Heart left ventricle (tissue), 16 donors: ENCODE measurements at places on chromosomes 5 and 9.
A peak's percentile ranks its signal among the peaks of the same experiment; 100 is the strongest.

GRCh38 chr9:94167376-94167890 lies 83.2 kb downstream of the PTPDC1 start:
- H3K27ac ChIP-seq, result peak overlapping the region; percentile 99
- no peak for DNase-seq
- H3K36me3 ChIP-seq, result no peaks in the 10 kb centered on the region
- peak overlapping the region; percentile 84 for H3K4me3 ChIP-seq

GRCh38 chr5:124176692-124177091 lies 569.7 kb downstream of the ZNF608 start:
- no peaks in the 10 kb centered on the region for H3K4me1 ChIP-seq
- H3K36me3 ChIP-seq, result no peaks in the 10 kb centered on the region
- DNase-seq, result peak; percentile 45
- H3K27ac ChIP-seq, result no peak overlapping the region
- no peaks in the 10 kb centered on the region for H3K27me3 ChIP-seq

DNA sequence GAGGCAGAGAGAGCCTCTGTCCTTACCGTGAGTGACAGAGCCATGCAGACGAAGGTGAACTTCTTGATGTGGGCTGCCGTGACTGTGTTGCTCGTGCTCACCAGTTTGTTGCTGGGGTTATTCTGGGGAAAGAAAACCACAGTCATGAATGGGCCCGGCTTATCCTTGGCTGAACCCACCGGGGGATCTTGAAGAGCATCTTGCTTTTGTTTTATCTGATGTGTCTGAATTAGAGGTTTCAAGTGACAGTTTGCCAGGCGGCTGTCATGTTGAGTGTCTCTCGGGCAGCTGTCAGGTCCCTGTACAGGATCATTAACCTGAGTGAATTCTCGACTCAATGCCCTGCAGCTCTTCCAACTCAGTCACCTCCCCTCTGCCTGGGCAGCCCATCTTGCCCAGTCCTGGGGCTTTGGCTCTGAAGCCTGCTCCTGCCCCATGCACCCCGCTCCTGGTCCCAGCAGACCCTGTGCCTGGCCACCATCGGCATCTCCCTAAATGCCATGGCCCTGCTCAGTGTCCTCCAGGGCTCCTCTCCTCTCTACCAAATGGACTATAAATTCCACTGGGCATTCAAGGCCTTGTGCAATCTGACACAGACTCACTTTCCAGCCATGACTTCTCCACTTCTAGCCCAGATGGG lies 77.4 kb downstream of the OTULIN start:
- H3K36me3 ChIP-seq, result peaks cover 79% of the 10 kb centered on the region
- no peak overlapping the region for H3K4me3 ChIP-seq
- H3K4me1 ChIP-seq, result peaks cover 39% of the 10 kb centered on the region
- DNase-seq, result no peak
- no peaks in the 10 kb centered on the region for H3K27me3 ChIP-seq

DNA sequence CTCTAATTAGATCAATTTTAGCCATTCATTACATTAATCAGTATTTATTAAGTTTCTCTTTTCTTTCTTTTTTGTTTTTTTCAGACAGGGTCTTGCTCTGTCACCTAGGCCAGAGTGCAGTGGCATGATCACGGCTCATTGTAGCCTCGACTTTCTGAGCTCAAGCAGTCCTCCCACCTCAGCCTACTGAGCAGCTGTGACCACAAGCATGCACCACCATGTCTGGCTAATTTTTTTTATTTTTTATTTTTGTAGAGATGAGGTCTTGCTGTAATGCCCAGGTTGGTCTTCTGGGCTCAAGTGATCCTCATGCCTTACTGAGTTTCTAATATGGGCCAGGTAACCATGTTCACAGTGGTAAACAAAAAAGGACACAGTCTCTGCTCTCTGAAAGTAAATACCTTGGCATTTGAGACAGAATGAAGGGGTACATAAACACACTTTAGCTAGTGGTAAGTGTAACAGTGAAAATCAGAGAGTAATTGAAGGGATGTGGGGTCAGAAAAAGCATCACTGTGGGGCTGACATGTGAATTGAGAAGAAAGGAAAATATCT lies 336.3 kb downstream of the ADGRV1 start:
- no peak overlapping the region for H3K4me3 ChIP-seq
- no peak for DNase-seq
- H3K4me1 ChIP-seq, result no peaks in the 10 kb centered on the region
- no peak overlapping the region for H3K27ac ChIP-seq
- H3K36me3 ChIP-seq, result no peaks in the 10 kb centered on the region

DNA sequence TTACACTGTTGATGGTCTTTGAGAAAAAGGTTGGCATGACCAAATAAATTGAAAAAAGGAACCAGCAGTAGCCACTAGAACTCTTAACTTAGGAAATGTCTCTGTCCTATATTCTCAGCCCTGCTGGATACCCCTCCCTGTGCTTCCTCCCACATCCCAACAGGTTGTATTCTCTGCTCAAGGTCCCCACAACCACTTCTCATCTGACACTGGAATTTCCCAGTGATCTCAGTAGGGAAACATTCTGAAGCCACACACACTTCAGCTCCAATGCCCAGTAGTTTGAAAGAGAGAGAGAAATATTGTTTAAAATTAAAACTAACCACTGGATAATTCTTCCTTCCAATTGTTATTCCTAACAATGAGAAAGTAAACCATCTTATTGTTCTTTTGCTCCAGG lies 30.0 kb upstream of the NREP start:
- no peak overlapping the region for H3K27ac ChIP-seq
- no peaks in the 10 kb centered on the region for H3K27me3 ChIP-seq
- no peak overlapping the region for H3K4me3 ChIP-seq
- no peak for DNase-seq
- H3K4me1 ChIP-seq, result no peaks in the 10 kb centered on the region
